ENCODE measurements at places on chromosomes 16 and 17.

- DNase-seq, result no peak
Measured at GRCh38 chr17:16269658-16270057, 52.6 kb downstream of the PIGL start.

DNA sequence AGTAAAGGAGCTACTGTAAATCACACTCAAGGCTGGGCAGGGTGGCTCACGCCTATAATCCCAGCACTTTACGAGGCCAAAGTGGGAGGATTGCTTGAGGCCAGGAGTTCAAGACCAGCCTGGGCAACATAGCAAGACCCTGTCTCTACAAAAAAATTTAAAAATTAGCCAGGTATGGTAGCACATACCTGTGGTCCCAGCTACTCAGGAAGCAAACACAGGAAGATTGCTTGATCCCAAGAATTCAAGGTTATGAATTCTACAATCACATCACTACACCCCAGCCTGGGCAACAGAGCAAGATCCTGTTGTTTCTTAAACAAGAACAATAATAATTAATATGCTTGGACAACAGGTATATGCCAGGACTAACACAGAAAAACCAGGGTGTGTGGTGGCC, 13.2 kb downstream of the RHBDL3 start:
- DNase-seq, result no peak

DNA sequence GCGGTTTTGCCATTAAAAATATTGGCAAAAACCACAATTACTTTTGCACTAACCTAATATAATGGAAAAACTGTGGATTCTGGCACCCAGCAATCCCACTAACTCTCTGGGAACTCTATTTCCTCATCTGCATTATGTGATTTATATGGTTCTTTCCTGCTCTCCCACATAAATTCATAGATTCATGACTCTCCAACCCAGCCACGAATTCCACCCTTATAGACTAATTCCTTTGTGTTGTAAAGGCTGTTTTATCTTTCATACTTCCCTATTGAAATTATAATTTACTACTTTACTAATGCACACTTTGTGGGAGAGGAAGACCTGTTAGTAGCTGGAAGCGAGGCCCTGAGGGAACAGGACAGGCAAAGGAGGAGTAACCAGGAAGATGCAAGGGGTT, 88.4 kb upstream of the GNAO1 start:
- DNase-seq, result no peak

GRCh38 chr17:43314611-43315011, 80.8 kb upstream of the RNU2-1 start:
- DNase-seq, result no peak

GRCh38 chr16:70688246-70688742, 2.4 kb upstream of the MTSS2 start:
- DNase-seq, result no peak

Measured in epithelial cell of prostate (primary cell).